ENCODE measurements at places on chromosomes 7 and 10.

- no peak for DNase-seq
These were observed 49.5 kb upstream of the SAMD8 start for GRCh38 chr10:75061709-75062505.

- DNase-seq = no peak
These were observed 382 bp upstream of the MBLAC1 start for GRCh38 chr7:100126239-100126930.

- DNase-seq = no peak
These were observed at the start of gene NME8 for GRCh38 chr7:37848297-37848696. Gene NME8, plus strand, starts transcription at chr7:37848597. Its CDS starts 1,670 bp downstream, at chr7:37850267.

GRCh38 chr10:36446881-36447280 lies 678.5 kb upstream of the ANKRD30A start:
- peak; percentile 45 for DNase-seq

GRCh38 chr10:106680061-106680460 lies 484.4 kb downstream of the SORCS1 start:
- no peak for DNase-seq

DNA sequence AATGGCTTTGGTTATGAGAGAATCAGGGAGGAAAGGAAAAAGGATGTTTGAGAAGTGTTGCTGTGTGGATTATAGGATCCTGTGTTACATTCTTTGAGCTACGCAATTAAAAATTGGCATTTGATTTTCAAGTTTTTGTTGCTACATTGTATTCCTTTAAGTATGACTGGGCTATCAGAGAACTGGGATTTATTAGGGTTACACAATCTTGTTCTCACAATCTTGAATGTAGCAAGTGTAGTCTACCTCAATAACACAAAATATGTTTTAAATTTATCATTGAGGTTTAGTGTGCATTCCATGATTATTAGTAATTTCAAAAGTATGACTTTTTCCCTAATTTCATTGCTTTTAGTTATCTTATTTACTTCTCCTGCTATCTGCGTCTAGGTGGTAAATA lies 113.9 kb downstream of the CACNB2 start:
- no peak for DNase-seq

DNA sequence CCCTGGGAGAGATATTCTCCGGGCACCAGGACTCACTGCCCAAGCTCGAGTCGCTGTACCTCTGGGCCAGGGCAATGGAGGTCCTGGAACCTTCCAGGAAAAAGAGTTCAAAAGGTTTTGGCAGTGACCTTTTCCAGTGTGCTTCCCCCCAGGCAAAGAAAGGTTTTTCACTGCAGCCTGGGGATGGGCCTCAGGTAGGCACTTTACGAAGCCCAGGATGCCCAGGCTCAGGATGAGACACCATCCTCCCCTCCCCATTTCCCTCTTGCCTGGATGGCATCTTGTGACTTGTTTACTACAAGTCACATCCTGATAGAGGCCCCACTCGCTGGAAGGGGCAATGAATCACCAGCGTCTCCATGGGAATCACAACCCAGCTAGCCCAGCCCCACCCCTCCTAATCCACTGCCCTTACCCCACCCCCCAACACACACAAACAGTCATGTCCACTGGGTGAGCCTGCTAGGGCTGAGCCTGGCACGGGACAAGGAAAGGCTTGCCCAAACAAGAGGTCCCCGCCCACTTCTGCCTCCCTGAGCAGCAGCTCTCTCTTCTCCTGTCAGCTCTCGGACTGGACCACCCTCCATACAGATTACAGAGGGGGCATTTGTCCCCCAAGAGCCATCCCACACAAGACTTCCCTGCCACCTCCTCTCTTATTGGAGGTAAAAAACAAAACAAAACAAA lies 93.8 kb upstream of the SMNDC1 start:
- peak; percentile 99 for DNase-seq

DNA sequence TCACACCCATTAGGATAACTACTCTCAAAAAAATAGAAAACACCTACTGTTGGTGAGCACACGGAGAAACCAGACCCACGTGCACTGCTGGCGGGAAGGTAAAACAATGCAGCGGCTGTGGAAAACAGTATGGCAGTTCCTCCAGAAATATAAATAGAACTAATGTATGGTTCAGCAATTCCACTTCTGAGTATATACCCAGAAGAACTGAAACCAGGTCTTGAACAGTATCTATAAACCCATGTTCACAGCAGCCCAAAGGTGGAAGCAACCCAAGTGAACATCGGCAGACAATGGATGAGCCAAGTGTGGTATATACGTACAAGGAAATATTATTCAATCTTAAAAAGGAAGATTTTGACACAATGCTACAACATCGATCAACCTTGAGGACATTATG lies 164.7 kb downstream of the ZMYND11 start:
- no peak for DNase-seq

DNA sequence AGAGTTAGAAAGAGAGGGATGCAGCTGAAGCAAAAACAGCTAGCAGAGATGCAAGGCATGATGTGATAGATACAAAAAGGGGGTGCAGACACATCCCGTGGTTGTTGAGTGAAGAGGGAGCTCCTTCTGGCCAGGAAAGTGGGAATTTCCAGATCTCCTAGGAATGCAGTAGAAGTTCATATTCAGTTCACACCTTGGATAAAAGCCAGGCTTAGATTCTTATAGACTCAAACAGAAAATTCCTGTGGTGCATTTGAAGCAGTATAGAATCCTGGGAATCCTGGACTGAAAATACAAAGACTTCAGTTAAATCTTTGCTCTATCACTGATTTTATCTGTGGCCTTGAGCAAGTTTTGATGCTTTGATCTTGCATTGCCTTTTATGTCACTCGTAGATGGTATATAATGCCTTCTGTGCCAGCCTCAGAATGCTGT lies 33.9 kb downstream of the SGPL1 start:
- DNase-seq = no peak

- no peak for DNase-seq
These were observed 1.6 kb upstream of the LANCL2 start for GRCh38 chr7:55363386-55364170.

GRCh38 chr10:125231116-125231812 lies 70.9 kb upstream of the CTBP2 start:
- DNase-seq = peak; percentile 92

GRCh38 chr10:482051-482501 lies 207.4 kb downstream of the DIP2C start:
- no peak for DNase-seq

- no peak for DNase-seq
These were observed 174.7 kb downstream of the HERPUD2 start for GRCh38 chr7:35519971-35520809.

GRCh38 chr7:18574235-18574540 lies 78.6 kb downstream of the HDAC9 start:
- no peak for DNase-seq

GRCh38 chr10:127694580-127695193 lies 42.3 kb upstream of the FOXI2 start:
- DNase-seq = no peak

DNA sequence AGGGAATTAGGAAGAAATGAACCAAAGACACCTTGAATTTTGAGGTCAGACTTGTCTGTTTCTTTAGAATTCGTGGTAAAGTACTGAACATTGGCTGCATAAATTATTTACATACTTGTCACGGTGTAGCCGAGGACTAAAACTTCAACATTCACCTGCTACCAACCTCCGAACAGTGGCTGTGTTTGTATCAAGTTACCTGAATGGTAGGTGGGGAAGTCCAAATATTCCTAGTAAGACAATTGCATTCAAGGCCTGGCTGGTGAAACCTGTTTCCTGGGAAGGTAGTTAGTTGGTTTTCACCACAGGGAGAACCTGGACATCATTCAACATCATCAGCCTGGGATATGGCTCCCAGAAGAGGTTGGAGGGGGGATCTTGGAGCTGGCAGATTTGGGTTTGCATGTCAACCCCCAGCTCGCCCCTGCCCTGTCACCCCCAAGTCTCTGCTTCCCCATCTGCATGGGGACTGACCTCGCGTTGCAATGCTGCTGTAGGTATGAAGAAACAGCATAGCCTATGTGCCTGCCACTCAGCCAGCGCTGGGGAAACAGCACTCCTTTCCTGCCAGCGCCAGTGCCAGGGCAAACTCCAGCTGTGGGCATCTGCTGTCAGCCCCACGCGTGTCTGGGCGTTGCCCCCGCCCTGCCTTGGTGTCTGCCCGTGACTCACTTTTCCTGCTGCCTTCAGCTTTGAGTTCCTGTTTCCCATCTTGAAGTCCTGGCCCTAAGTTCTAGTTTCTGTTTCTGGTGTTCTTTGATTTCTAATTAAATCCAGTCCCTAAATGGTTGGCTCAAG lies 12.7 kb upstream of the LARP4B start:
- DNase-seq = no peak

GRCh38 chr7:2159176-2159520 lies 73.6 kb downstream of the MAD1L1 start:
- peak; percentile 38 for DNase-seq

DNA sequence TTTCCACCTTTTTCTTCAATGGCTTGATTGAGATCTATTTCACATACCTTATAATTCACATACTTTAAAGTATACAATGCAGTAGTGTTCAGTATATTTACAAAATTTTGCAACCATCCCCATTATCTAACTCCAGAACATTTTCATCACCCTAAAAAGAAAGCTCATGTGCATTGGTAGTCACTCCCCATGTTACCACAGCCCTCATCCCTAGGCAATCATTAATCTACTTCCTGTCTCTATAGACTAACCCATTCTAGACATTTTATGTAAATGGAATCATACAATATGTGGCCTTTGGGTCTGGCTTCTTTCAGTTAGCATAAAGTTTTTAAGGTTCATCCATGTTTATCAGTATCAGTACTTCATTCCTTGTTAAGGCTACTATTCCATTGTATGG lies 214.2 kb downstream of the WDR11 start:
- DNase-seq = no peak

- DNase-seq = no peak
These were observed 17.2 kb downstream of the INHBA start for GRCh38 chr7:41685684-41686083.

GRCh38 chr7:4828720-4829383 lies 33.0 kb downstream of the PAPOLB start:
- no peak for DNase-seq

GRCh38 chr10:34449836-34450235 lies 365.3 kb downstream of the PARD3 start:
- no peak for DNase-seq

GRCh38 chr7:81430761-81431160 lies 339.1 kb downstream of the HGF start:
- DNase-seq = no peak

- no peak for DNase-seq
These were observed 111.1 kb downstream of the TNS3 start for GRCh38 chr7:47470567-47471357.

DNA sequence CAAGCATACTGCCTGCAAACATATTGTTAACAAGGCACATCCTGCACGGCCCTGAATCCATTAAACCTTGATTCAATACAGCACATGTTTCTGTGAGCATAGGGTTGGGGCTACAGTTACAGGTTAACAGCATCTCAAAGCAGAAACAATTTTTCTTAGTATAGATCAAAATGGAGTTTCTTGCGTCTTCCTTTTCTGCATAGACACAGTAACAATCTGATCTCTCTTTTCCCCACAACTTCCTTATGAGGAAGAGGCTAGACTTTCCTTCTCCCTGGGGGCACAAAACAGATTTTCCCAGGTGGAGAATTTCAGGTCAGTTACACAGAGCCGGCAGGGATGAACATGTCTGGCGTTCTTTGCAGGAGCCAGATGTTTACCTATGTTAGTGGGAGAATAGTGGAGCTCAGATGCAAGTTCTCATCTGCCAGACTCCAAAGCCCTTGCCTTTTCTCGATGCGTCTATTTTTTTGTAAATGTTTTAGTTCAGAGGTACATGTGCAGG lies 37.5 kb upstream of the PFKFB3 start:
- no peak for DNase-seq

- no peak for DNase-seq
These were observed 72.0 kb upstream of the KAT6B start for GRCh38 chr10:74754381-74754821.

DNA sequence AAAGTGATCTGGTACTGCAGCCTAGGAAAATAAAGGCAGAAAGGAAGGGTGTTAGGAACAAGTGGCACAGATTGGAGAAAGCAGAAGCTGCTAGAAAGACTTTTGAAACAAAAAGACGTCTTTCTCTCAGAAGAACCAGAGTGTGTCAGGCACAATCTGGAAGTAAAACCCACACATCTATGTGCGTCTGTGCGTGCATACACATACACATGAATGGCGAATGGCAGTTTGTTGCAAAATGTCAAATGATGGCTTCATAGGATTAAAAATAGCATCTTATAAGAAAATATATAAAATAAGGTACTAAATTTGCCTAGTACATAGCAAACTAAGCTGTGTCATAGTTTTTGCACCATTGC lies 246.3 kb downstream of the CDK14 start:
- DNase-seq = no peak

GRCh38 chr10:114516356-114516755 lies 112.1 kb upstream of the AFAP1L2 start:
- DNase-seq = no peak

DNA sequence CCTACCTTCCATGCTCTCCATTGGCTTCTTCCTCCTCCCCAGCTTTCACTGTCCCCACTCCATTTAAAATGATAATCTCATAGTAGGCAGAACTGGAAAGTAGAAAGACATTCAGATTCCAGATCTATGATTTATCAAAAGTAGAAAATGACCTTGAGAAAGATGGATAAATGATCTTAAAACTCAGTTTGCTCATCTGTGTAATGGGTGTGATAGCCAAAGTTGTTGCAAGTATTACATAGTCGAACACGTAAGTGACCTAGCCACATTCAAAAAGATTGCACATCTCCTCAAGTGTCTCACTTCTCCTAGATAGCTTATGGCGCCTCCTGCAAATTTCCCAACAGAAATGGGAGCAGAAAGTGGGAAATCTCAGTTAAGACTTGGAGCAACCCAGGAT lies 89.8 kb upstream of the FGL2 start:
- no peak for DNase-seq

GRCh38 chr7:29194594-29195427 lies at the start of gene CHN2:
Gene CHN2, plus strand, starts transcription at chr7:29194775.
- peak; percentile 64 for DNase-seq

GRCh38 chr10:103053659-103054581 lies 135.8 kb downstream of the CNNM2 start:
- DNase-seq = no peak

GRCh38 chr7:128830231-128831177 lies at the start of gene FLNC:
Gene FLNC, plus strand, starts transcription at chr7:128830406. Its CDS starts 232 bp downstream, at chr7:128830638.
- DNase-seq = no peak

All from RWPE2 (cell line).